Stimulated activated CD8-positive, alpha-beta memory T cell treated with anti-CD3 and anti-CD28 coated beads, Interleukin-15, amount 100 ng/mL, for 4 hours (primary cell): ENCODE measurements at places on chromosomes 3 and 15.

DNA sequence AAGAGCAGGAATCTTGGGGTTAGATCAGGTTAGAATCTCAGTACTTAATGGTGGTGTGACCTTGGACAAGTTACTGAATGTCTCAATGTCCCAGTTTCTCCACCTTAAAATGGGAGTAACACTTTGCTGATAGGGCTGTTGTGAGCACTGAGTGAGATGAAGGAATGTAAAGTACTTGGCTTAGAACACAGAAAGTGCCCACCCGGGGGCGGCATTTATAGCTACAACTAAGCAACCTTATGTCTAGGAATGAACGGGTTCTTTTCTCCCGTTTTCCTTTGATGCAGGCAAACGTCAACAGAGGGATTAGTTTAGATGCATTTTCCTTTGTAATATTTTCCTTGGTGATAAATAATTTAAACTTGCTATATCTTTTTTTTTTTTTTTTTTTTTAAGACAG lies 176.6 kb downstream of the USP13 start:
- no peak for DNase-seq

GRCh38 chr3:110526777-110527727 lies 544.6 kb upstream of the NECTIN3 start:
- DNase-seq: no peak

DNA sequence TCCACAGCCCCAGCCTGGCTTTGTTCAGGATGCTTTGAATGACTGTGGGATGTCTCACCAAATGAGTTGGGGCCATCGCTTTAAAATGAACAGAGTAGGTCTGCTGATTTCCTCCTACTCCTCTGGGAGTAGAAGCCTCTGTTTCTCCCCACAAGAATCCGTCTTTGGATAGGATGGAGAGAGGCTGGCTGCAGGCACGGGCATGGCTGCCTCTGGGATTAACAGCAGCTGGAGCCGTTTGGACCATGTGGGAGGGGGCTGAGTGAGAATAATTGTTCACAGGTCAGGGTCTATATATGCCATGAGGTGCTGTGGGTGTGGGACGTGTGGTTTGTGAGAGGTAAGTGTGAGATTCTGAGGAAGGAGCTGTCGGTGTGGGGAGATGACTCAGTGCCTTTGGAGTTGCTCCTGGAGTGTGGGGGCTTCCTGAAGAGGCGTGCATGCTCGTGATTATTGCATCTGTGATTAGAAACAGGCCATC lies 48.0 kb upstream of the APEH start:
- no peak for DNase-seq

DNA sequence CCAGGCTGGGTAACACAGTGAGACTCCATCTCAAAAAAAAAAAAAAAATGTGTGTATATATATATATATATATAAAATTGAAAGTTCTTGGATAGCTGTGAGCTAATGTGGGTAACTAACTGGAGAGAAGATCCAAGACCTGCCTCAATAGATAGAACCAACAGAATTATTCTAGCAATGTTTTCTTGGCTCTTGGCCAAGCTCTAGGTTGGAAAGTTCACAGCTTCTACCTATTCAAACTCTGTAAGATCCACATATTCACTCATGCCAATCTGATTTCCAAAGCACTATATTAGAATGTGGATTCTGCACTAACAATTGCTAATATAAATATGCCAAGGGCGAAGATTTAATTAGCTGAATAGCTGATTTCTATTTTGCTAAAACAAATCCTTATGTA lies 29.8 kb upstream of the CMTM6 start:
- no peak for DNase-seq
